ENCODE measurements at places on chromosomes 4 and X. TPM values are rescaled to one million over a fixed set of nuclear protein-coding genes. Genes with fewer than 3 reads are reported as not detected.

- no peak for DNase-seq
Measured at GRCh38 chr4:5562476-5562875, 145.9 kb downstream of the EVC2 start.

DNA sequence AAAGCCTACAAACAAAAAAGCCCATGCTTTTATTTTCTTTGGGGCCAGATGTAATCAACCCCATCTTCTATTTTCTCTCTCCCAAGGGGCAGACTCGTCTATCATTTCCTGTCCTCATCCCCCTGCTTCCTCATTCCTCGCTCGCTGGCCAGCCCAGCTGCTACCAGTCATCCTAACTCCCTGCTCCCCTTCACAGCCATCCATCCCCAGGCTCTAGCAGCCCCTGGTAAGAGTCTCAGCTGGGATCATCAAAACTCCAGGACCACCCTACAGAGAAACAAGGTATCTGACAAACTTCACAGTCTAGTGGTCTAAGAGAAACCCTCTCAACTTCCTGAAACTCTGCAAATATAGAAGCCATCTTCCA lies 23.6 kb downstream of the SH3KBP1 start:
- no peak for DNase-seq

GRCh38 chrX:128816919-128817318 lies 706.4 kb downstream of the SMARCA1 start:
- no peak for DNase-seq

DNA sequence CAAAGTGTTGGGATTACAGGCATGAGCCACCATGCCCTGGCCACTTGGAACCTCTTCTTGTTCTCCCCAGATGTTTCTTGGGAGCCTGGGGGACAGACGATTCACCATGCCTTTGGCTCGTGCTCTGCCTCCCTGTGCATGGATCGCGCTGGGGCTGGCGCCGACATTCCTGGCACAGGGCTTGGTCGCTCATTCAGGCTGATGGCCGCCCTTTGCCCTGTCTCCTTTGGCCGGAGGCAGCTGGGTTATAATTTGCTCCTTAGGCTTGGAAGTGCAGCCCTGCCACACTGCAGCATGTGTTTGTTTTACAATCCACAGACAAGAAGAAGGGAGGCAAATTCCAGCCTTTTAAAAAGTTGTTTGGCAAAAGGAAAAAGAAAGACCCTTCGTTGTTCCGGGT lies 115.3 kb downstream of the AASDH start:
- DNase-seq: no peak

PLRG1 gene
- 21.8 TPM for polyA plus RNA-seq

C4orf51 gene
- not detected for polyA plus RNA-seq

PRR32 gene
- not detected for polyA plus RNA-seq

Measured in brain (organoid and tissue), 16 donors.